Activated CD4-positive, CD25-positive, alpha-beta regulatory T cell (primary cell): ENCODE measurements at places on chromosomes 12 and 14.

DNA sequence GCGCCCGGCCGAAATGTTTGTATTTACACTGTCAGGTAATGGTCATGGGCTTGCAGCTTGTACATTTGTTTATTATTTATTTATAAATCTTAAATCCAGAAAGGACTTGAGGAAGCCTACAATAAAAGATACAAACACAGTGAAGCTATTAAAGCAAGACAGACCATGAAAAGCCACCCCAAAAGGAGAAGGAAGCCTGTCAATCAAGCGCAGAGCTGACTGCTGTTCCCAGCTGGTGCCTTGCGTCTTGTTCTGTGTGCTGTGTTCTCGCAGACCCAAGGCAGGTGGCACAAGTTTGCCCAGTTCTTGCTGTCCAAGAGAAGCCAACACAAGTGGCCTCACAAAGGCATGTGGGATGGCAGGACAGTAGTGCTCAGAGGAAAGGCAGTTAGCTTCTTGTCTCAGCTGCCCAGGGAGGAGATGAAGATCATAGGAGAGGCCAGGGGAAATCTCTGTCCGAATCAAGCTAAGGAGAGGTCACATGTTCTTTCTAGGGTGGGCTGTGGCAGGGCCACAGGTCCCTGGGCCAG lies 73.2 kb downstream of the SLC25A47 start:
- no peak for DNase-seq

DNA sequence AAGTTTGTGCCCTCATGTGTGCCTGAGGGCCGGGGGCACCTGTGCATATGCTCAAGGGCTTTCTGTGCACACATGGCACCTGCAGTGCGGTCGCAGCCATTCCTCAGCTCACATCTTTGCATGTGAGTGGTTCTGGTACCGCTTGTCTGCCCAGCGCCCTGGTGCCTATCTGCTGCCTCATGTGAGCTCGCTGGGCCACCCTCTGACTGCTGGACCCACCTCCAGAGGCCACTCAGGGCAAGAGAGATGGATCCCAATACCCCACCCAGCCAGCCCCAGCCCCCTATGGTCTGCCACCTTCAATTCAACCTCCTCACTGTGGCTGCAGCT lies 5.4 kb upstream of the AMN start:
- DNase-seq: no peak

GRCh38 chr12:72264548-72265175 lies 7.5 kb upstream of the TRHDE start:
- DNase-seq: no peak

DNA sequence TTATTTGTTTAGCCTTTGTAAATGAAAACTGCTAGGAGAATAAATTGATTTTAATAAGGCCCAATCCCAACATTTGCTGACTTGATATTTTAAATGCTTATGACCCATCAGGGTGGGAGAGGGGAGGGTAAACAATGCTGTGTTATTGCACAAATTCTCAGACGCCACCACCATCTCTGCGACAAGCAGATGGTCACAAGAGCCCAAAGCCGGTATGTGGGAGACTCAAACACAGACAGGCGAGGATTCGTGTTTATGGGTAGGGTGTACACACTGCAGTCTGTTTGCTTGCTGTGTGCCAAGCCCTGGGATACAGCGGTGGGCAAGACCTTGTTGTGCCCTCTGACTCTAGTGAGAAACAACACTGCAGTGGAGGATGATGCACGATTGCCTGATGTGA lies 39.2 kb upstream of the PWP1 start:
- no peak for DNase-seq

DNA sequence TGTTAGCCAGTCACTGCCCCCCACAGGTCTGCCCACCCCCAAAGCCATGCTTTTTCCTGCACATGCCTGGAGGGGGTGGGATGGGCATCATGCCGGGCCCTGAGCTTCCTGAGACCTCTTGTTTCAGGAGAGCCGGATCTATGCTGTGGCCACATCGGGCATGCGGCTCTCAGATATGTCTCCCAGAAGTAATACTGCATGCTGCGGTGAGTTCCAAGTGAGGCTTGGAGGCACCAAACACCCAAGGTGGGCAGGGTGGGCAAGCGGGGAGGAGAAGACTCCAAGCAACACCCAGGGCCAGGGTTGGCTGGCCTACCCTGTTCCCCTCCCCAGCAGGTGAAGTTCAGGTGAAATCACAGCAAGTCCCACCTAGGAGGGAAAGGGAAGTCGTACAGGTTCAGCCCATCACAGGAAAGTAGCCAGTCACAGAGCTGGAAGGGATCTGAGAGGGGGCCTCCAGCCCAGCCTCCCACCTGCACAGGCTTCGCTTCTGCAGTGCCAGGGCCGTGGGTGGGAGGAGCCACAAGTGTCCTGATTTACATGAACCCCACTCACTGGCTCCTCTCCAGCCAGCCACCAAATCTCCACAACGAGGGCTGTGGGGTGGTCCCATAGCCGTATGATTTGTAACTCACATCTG lies 30.9 kb downstream of the PIGH start:
- no peak for DNase-seq

DNA sequence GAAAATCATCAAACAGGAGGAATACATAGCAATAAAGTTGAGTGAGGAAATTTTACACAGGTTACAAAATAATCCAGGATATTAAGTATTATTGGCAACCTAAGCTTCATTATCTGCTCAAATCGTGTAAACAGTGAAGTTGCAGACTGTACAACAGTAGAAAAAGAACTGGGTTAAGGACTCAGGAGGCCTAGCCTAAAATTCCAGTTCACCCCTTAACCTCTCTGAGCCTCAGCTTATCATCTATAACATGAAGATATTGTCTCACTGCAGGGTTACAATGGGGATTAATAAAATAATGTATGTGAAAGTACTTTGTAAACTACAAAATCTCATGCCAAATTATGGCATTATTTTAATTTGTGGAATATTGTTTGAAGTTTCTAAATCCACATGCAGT lies 26.0 kb downstream of the DDHD1 start:
- no peak for DNase-seq

- no peak for DNase-seq
Observed at GRCh38 chr12:56988207-56988739, 18.1 kb downstream of the ZBTB39 start.

GRCh38 chr14:69685218-69685616 lies 73.8 kb downstream of the SUSD6 start:
- peak; percentile 39 for DNase-seq

DNA sequence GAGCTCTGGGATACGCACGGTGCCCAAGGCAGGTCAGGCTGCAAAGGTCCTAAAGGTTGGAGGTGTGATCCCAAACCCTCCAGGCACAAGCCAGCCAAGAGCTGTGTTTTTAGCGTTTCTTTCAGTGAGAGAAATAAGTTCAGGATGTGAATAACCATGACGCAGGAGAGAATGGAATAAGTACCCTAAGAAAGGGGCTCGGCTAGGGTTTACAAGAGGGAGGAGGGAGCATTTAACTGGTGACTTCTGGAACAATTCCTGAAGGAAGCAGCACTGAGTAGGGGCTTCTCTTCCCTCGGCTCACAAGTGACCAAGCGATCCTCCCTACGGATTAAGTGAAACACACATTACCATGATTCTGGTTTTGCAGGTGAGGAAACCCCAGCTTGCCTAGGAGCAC lies 29.4 kb downstream of the SSH1 start:
- no peak for DNase-seq

GRCh38 chr14:75433631-75434071 lies 5.8 kb downstream of the JDP2 start:
- DNase-seq: no peak

- no peak for DNase-seq
Observed at GRCh38 chr14:46197856-46198255, 453.7 kb downstream of the RPL10L start.

DNA sequence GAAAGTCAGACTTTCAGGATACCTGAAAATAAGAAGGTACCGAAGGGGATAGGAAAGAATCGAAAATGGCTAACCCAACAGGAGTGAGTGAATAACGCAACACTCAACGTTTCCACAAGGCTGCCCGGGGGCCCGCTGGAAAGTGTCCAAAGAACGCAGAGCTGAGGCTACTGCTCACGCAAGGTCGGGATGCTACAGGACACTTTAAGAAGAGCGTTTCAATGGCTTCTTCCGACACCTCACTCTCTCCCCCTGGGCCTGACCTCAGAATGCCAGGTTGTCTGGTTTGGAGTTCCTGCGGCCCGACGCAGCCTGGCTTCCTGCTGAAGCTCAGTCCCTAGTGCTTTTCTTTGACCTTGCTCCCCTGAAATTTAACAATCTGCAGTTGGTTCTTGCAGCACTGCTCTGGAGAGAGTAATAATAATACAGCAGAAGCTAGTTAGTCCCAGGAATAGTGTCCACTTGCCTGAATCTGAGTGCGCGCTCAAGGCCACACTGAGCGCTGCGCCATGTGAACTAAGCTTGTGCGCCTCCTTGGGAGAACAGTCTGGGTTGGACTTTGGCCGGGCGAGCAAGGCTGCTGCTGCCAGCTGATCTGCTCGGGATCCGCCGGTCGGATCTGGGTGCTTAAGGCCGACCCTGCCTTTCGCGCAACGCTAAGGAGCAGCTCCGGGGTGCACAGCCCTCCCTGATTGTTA lies 2.0 kb upstream of the ALX1 start:
- DNase-seq: no peak

GRCh38 chr12:26460361-26460760 lies 265.0 kb downstream of the SSPN start:
- no peak for DNase-seq

DNA sequence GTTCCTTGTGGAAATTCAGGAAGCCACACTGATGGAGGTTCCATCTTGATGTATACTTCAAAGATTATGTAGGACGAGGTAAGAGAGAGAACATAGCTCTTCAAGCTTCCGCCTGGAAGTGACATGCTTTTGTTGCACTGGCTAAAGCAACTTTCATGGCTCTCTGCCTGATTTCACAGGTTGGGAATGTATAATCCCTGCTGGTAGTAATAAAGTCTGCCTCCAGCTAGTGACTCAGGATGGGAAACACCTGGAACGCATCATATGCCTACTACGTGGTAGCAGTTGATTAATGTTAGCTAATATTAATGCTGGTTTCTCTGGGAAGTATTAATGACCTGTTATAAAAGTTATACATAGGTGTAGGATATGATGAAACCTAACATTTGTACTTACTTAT lies 71.1 kb downstream of the PELI2 start:
- no peak for DNase-seq

DNA sequence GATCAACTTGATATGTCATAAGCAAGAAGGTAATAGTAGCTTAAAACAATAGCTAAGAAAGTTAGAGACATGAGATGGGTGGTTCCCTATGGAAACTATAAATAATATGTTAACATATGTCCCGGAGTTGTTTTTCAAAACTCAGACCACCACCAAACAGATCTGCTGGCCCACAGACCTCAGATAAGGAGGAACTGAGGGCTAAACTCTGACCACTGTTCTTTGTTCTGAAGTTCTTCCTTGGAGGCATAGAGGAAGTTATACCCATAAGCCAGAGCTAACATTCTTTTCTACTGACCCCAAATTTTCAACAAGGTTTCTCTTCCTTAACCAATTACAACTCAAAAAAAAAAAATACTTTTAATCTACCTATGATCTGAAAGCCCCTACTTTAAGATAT lies 156.1 kb upstream of the FSCB start:
- DNase-seq: no peak

DNA sequence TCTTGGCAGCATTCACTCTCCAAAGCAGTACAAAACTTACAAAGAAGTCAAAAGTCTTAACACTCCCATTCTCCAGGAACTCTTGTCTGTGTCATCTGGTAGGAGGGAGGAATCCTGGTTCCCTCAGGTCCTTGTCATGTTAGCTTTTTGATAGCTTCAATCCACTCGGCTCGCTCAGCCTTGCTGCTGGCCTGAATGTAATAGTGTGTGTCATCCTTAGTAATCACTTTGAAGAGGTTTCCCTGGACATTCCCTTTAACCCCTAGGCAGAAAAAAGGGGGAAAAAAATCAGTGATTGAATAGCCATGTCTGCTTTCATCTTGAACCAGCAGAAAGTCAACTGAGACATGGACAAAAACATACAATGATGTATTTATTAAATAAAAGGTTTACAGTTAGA lies 24.8 kb downstream of the PLEK2 start:
- no peak for DNase-seq

DNA sequence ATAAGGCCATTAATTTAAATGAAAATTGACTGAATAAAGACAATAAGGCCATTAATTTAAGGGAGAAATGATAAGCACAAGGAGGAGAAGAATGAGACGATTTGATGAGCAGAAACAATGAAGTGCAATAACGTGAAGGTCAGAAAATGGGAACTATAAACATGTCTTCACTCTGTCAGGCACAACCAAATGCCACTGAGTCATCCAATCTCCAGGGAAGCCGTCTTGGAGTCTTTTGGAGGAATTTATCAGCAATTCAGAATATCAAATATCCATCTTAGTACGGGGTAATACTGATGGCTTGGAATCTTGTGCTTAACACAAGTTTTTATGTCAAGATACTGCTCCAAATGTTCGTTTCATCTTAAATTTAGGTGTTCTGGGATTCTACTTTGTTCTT lies 159.9 kb downstream of the CAPZA3 start:
- DNase-seq: no peak

- DNase-seq: no peak
Observed at GRCh38 chr12:132237772-132238487, 91.5 kb downstream of the GALNT9 start.

DNA sequence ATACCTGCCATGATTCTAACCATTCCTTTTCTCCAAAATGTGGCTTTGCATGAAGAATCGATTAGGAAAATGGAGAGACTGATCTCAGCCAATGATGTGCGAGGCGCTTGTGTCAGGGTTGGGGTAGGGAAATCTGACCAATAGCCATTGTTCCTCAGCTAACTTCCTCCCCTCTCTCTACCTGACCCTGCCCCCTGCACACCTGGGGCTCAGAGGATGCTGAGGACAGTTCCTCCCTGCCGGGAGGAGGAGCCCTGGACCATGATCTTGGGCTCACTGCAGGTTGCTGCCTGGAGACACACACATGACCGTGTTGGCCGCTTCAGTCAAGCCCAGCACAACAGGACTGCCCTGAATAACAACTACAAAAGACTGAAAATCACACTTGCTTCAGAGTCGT lies 119.8 kb upstream of the SFSWAP start:
- DNase-seq: no peak

GRCh38 chr12:42325326-42325652 lies 605 bp downstream of the ZCRB1 start:
- no peak for DNase-seq

DNA sequence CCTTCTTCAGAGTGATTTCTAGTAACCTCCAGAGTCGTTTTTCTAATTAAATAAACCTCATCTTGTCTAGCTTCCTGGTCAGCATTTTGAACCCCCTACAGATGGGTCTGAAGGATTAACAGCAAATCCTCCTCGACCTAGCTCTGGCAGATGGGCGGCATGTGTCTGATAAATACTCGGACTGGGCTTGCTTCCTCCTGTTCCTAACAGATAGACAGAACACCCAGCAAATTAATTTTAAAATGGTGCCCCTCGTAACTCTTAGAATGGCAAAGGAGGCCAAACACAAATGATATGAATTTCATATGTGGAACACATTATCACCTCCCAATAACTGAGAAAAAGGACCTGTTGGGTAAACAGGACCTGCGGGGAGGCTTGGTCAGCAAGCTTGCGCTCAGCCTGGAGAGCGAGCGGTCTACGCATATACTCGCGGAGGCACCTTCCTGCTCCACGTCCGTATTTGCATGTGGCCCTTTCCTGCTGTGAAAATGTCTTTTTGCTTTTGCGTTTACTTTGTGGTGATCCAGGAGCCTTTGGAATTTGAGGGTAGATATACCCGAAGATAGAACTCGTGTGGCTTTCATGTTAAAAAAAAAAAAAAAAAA lies 79.6 kb downstream of the OTX2 start:
- no peak for DNase-seq
